ENCODE measurements at places on chromosomes 2 and 18. TPM values are rescaled to one million over a fixed set of nuclear protein-coding genes. Genes with fewer than 3 reads are reported as not detected.

Gene ABCG8
- not detected for total RNA-seq

Gene ATP6V1B1
- total RNA-seq: not detected

- no peak for DNase-seq
Observed at GRCh38 chr2:159449504-159450124, 163.1 kb upstream of the WDSUB1 start.

DNA sequence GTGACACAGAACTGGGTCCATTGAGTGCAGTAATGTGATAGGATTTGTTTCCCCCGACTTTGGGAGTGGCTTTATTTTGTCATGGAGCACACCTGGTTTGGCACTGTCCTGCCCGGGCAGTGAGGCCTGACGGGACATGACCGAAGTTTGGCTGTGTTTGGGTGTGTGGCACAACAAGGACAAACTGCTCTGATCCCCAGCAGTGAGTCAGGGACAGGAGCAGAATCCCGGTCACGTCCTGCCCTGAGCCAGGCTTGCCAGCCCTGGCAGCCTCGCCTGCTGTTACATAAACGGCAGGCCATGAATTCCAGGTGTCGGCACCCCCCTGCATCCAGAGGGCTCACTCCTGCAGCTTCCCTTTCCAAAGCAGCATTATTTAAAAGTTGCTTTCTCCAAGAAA, 45.7 kb downstream of the IMPA2 start:
- DNase-seq: peak; percentile 35

- no peak for DNase-seq
Observed at GRCh38 chr2:38147333-38148121, 71.6 kb upstream of the CYP1B1 start.
